Caco-2 (cell line): ENCODE measurements at places on chromosomes 3 and 15. TPM values are rescaled to one million over a fixed set of nuclear protein-coding genes. Genes with fewer than 3 reads are reported as not detected.

GRCh38 chr15:100043068-100043641 is 298.6 kb downstream of the ADAMTS17 start:
- DNase-seq, result no peak

- no peak for DNase-seq
Observed at GRCh38 chr15:74616366-74616939, 817 bp downstream of the CLK3 start.

GRCh38 chr15:90530250-90531051 is 728 bp downstream of the CRTC3 start:
- peak; percentile 53 for DNase-seq

DNA sequence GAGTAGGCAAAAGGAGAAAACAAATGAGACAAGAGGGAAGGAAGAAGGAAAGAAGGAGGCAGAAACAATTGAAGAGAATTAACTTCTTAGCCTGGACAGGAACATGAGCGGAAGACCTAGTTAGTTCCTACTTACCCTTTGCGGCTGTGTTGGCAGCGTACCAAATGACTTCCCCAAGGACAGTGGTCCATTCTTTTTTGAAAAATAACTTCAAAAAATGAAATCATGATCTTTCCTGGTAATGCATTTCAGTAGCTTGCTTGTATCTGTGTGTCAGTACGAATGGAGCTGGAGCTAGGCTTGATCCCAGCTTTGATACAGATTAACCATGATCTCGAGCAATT is 41.5 kb upstream of the CFAP161 start:
- DNase-seq, result no peak

DNA sequence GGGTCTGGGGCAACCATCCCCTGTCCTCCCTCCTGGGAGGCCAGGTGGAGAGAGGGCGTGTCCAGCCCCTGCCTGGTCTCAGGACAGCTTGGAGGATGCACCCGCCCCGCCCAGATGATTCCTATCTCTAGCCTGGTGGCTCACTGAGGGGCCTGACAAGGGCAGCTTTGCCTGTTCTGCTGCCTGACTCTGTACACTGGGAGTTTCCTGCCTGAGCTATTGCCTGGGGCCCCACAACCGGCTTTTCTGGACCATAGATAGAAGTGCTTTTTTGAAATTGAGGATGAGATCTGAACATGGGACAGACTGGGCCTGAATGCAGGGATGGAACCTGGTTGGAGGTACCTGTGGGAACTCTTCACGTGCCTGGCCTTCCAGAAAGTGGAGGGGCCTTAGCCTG is 751 bp upstream of the PLA2G4E start:
- no peak for DNase-seq

- no peak for DNase-seq
Observed at GRCh38 chr3:16936233-16936632, 51.5 kb downstream of the PLCL2 start.

- no peak for DNase-seq
Observed at GRCh38 chr3:32571192-32571485, 481 bp upstream of the DYNC1LI1 start.

GRCh38 chr15:73681856-73682599 is 2.2 kb upstream of the CD276 start:
- DNase-seq, result no peak

DNA sequence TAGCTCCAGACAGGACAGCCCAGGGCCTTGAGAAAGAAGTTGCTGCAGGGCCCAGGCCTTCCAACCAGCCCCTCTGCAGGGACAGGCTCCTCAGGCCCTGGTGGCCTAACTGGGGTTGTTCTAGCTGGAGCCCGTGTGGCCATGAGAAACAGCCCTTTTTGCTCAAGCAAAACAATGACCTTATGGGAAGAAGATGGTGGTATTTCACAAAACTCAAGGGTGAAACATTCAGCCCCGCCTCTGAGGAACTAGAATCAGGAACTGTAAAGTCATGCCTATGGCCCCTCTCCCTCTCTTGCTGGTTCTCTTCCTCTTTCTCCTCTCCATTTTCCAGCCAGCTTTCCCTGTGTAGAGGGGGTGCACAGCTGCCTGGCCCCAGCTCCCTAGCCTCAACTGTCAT is 273.3 kb downstream of the RPLP1 start:
- no peak for DNase-seq

- DNase-seq, result no peak
Observed at GRCh38 chr3:134859341-134859740, 64.3 kb downstream of the EPHB1 start.

DNA sequence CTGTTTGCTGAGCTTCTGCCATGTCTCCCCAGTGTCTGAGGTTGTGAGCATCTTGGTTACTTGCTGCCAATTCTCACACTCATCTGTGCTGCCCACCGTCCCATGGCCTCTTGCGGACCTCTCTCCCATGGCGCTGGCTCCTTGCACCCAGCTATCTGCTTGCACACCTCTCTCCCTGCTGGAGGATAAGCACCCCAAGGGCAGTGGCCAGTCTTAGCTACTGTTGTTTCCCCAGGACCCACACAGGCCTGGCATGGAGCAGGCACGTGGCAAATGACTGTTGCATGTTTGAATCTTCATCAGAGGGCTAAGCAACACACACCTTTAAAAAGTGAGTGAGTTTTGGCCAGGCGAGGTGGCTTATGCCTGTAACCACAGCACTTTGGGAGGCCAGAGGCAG is 14.7 kb downstream of the LIPC start:
- DNase-seq, result no peak

GRCh38 chr3:56812754-56813652 is 11.3 kb upstream of the ARHGEF3 start:
- DNase-seq, result no peak

GRCh38 chr15:75597667-75598341 is 18.7 kb upstream of the PTPN9 start:
- DNase-seq, result no peak

DNA sequence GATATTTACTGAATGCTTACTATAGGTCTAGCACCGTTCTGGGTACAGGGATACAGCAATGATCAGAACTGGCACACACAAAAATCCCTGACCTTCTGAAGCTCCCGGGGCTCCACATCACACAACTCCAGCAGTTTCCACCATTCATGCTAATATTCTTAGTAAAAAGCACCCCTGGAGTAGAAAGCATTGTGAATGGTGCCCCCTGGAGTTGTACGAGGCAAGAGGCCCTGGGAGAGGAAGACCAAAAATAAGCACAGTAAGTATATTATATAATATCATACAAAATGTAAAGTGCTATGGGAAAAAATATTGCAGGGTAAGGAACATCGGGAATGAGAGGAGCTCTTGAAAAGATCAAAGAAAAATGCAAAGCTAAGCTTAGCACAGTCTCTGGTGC is 790 bp upstream of the SRGAP3 start:
- DNase-seq, result no peak

DNA sequence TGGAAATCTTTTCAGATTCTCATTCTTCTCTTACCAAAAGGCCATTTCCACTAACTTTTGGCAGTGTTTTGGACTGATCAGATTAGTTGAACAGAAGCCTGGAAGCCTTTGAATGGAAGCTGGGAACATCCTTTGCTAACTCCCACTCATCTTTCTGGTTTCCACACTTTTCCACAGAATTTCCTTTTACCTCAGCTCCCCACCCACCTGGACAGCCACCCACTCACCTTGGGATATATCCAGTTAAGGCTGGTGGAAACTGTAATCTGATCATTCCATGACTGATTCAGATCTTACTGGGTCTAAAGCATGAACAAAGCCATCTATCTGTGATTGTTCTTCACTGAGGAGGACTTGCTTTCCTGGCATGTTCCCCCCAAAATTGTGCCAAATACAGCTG is 119.5 kb downstream of the CCNL1 start:
- no peak for DNase-seq

- DNase-seq, result no peak
Observed at GRCh38 chr15:88794001-88794400, 9.2 kb upstream of the ACAN start.

GRCh38 chr3:66425032-66425431 is 75.8 kb downstream of the LRIG1 start:
- DNase-seq, result no peak

- DNase-seq, result no peak
Observed at GRCh38 chr3:52140769-52141168, 13.5 kb downstream of the POC1A start.

- DNase-seq, result no peak
Observed at GRCh38 chr3:87311309-87311708, 34.9 kb upstream of the POU1F1 start.

DNA sequence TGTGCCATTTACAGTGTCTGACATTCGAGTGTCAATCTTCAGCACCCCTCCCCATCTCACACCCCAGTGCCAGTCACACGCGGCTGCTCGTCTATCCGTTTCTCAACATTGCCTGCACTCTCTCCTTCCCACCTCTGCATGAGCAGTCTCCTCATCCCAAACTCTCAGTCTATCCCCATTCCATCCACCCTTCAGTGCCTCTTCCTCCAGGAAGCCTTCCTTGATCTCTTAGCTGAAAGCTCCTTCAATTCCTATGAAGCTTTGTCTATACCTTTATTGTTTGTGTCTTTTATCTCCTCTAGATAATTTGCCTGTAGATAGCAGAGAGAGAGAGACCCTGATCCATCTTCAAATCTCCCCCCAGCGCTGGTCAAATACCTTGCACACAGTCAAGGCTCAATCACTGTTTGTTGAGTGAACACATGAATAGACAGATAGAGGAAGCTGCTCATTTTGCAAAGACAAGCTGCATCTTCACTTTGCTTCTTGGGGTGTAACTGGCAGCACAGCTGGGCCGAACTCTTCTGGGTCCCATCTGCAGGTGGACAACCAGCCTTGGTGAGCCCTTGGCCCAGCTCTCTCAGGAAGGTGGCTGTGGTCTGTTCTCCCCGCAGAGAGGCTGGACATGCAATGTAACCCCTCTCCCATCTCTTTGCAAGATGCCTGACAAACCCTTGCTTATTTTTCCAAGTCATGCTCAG is 52.8 kb downstream of the ITGA11 start:
- DNase-seq, result no peak

GRCh38 chr3:139339219-139339906 is 4.5 kb upstream of the MRPS22 start:
- no peak for DNase-seq

DNA sequence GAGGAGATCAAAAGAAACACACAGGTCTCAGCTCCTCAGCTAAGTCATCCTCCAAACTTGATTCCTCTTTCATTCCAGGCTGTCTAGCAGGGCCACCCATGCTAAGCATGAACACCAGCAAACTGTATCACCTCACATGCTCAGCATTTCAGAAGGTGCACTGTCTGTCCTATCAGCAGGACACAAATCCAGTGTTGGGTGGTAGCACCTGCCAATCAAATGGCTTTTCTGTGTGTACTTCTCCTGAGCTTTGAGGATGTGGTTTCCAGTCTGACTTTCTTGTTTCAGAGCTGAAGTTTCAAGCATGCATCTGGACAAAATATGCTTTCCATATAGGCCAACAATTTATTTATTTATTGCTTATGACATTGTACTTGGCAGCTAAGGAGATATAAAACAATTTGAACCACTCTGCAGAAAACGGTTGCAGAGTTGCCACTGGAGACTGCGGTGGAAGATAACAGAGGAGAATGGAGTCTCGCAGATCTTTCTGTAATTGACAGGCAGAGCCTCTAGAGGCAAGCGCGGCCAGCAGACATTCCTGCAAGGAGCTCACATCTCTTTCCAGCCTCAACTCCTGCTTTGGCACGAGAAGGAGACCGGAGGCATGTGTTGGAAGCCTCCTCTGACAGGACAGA is 167.1 kb upstream of the WNT5A start:
- no peak for DNase-seq

DNA sequence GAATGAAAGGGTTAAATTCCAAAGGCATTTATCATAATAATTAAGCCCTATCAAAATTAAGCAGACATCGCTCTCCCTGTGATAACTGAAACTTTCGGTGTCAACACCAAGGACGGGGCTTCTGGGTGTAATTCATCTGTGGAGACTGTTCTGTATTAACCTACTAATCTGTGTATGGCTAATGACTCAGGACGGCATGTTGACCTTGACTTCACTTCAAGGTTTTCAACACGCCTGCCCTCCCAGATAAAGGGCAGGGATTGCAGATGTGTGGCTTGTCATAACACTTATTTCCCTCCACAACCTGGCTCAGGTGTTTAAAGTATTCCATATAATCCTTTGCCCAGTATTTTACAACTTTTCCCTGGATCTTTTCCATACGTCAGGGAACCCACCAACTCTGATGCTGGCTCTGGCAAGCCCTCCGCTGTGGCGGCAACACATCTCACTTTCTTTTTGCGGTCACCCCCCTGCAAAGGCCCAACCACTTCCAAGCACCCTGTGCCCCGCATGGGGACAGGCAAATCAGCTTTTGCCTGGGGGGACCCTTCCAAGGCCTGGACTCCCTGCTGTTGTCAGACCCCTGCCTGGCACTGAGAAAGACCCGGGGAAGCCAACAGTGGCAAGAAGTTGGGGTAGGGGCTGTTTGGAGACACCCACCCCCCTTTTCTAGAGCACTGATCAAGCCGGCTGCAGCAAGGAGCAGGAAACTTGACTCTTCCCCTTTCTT is 93.2 kb upstream of the MEF2A start:
- no peak for DNase-seq

- DNase-seq, result no peak
Observed at GRCh38 chr3:134035836-134036235, 6.1 kb upstream of the SLCO2A1 start.

GRCh38 chr3:66747696-66748095 is 246.9 kb upstream of the LRIG1 start:
- DNase-seq, result no peak

GRCh38 chr15:55799291-55800212 is 56.6 kb upstream of the PRTG start:
- DNase-seq, result peak; percentile 76

DNA sequence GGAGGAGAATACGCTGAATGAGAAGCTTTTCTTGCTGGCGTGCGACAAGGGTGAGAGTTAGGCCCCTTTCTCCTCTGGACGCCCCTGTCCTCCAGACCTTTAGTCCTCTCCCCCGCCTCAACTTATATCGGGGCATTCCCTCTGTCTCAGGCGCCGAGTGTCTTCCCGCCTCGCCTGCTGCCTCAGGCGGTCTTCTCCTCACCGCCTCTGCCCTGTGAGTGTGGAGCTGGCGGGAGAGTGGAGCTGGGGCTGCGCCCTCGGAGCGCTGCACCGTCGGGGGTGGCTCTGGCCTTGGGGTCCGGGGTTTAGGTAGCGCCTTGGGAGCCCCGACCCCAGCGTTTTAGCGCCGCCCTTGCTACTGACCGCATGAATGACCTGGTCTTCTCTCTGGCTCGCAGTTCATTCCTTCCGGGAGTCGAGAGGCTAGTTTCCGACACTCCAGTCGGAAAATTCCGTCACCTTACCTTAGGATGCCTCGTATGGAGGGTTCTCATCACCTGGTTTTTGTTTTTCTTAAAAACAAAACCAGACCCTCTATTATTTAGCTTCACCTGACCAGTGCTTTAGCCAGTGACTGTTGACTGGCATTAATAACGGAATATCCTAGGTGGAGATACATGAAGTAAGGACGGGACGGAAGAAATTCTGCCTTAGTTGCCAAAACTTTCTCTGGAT is 985 bp downstream of the TRPC1 start:
- DNase-seq, result peak; percentile 66

Gene GRAMD2A
- total RNA-seq, result 1.2 and 2.0 TPM in 2 replicates

Gene CSTA
- 1.0 and 1.1 TPM in 2 replicates for total RNA-seq

Gene LEO1
- total RNA-seq, result 30.7 and 32.2 TPM in 2 replicates

Gene ACAP2
- 39.9 and 42.9 TPM in 2 replicates for total RNA-seq

Gene OR4M2
- total RNA-seq, result not detected in 2 replicates

Gene ISG20
- total RNA-seq, result 6.4 and 7.7 TPM in 2 replicates

Gene COL6A5
- not detected in 2 replicates for total RNA-seq

Gene GPR176
- 9.8 and 14.4 TPM in 2 replicates for total RNA-seq

Gene IL17RC
- 8.5 and 11.3 TPM in 2 replicates for total RNA-seq

Gene KAT2B
- 8.1 and 9.8 TPM in 2 replicates for total RNA-seq
